ENCODE measurements at places on chromosomes 2 and 18. TPM values are rescaled to one million over a fixed set of nuclear protein-coding genes. Genes with fewer than 3 reads are reported as not detected.

- peak; percentile 23 for DNase-seq
Observed at GRCh38 chr2:229798446-229799155, 84.2 kb upstream of the DNER start.

Gene KRTCAP3
- polyA plus RNA-seq: 1.4 TPM

Gene C2orf72
- 0.31 TPM for polyA plus RNA-seq

DNA sequence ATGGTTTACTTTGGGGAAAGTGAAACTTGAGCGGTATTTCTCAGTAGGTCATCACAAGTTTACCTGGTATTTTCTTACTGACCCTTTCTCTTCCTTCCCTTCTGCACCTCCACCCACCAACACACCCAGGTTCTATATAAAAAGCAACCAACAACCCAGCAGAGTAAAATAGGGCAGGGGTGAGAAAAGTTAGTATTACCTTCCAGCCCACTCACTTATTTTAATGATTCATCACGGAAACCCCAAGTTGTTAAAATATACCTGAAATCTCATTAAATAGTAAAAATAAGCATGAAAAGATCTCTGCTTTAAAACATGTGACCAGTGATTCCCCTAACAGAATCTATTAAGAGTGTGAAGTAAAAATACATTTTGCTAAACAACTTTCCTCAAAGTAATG is 306.1 kb downstream of the ZEB2 start:
- DNase-seq: no peak

GRCh38 chr2:10382354-10383061 is 65.6 kb downstream of the ODC1 start:
- DNase-seq: no peak

Gene ATP6V1C2
- 1.7 TPM for polyA plus RNA-seq

GRCh38 chr2:104859766-104860450 is 6.0 kb downstream of the POU3F3 start:
- no peak for DNase-seq

DNA sequence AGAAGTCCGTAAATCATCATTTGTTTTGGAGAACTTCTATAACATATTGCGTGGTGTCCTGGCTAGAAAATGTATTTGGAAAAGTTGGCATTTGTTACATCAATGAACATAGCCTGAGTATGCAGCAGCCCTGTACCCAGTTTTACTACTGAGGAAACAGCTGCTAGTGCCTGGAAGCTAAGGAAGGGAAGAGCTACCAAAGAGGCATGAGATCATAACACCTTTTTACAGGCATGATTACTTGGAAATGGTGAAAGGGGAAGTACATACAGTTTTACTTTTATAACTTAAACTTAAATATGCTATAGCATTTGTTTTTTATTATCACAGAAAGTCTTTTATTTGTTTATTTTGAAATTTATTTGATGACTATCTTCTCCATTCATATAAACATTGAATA is 128.4 kb upstream of the MC4R start:
- DNase-seq: no peak

Gene TMEM178A
- 15.2 TPM for polyA plus RNA-seq

DNA sequence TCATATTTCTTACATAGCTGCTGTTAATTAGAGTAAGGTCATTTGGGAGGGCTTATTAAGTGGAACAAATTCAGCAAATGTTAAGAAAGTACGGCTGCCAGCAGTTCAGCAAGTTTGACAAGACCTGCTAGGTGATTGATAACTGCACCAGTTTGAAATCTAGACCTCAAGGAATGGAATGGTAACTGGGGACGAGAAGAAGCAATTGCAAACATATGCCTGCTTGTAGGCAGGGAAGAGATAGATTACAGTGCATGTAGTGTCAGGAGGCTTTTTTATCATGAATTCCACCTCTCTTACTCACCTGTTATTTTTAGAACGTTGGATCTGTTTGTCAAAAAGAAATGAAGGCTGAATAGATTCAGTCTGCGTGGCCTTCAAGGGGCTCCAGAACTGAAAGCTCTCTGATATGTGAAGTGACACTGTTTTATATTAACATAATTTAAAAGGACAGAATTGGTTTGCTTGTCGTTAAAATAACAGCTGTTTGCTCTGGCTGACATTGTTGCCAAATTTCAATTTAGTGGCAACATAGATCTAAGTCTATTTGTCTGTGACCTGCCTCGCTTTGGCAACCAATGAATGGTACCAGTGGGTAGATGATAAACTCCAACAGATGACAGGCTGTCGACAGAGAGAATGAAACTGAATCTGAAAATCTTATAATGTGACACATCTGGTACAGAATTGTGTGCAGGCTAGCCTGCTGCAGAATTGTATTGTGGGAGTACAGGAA is 199.3 kb downstream of the ZNF407 start:
- DNase-seq: peak; percentile 19

Gene CHRND
- polyA plus RNA-seq: 173 TPM

DNA sequence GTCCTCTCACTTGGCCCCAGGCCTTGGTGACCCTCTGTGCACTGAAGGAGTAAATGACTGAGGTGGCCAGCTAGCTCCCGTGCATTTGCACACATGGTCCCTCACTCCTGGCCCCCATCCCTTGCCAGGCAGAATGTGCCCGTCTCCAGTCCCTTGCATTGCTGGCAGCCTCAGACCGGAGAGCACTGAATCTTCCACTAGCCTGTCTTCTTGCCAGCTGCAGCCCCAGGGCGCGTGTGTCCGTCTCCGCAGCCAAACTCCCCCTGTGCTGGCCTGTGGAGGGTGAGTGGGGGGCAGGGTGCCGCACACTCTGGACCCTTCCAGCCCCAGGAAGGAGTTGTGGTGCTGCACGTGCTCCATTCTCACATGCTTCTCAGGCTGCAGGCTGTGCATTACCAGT is 35.9 kb downstream of the INPP4A start:
- no peak for DNase-seq

GRCh38 chr2:84395820-84396219 is 63.3 kb downstream of the SUCLG1 start:
- DNase-seq: no peak

- no peak for DNase-seq
Observed at GRCh38 chr2:230905448-230906421, 19.3 kb downstream of the GPR55 start.
